ENCODE measurements at places on chromosomes 7 and 10. TPM values are rescaled to one million over a fixed set of nuclear protein-coding genes. Genes with fewer than 3 reads are reported as not detected.
A peak's percentile ranks its signal among the peaks of the same experiment; 100 is the strongest.

- DNase-seq, result peak; percentile 98
Measured at GRCh38 chr10:110918269-110918642, 724 bp downstream of the BBIP1 start.

FGFBP3 gene
- 0.16 TPM for total RNA-seq

CCL24 gene
- not detected for total RNA-seq

- no peak for DNase-seq
Measured at GRCh38 chr7:105079348-105079747, 65.3 kb downstream of the KMT2E start.

KCNMA1 gene
- 292 TPM for total RNA-seq

DNA sequence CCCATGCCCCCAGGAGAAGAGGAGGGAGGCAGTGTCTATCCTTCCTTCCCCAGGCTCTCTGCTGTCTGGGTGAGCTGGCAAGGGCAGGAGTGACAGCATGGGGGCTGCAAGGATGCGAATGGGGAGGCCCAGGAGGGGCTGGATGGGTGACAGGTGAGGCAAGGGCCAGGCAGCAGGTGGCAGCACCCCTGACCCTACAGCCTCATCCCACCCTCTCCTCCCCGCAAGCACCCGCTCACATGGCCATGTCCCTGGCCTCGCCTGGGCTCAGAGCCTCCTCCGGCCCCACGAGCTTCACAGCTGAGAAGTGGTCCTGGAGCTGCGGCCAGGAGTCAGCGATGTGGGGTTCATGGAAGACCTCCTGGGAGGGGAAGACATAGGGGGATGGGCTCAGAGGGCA is 5.4 kb downstream of the PLOD3 start:
- no peak for DNase-seq

DNA sequence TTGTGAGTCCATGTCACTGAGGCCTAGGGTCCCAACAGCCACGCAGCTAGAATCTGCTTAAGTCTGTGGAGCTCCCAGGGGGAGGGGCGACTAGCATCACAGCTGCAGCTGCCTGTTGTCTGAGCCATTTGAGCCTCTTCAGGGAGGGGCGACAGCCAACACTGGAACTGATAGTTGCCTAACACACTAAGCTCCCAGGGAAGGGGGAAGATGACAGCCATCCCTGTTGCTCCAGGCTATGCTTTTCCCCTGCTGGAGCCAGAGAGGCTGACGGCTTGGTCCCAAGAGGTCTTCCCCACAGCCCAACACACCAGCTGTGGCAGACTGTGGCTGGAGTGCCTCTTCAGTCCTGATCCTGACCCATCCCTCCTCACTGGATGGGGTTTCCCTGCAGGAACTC is 817.5 kb downstream of the NXPH1 start:
- no peak for DNase-seq

DNA sequence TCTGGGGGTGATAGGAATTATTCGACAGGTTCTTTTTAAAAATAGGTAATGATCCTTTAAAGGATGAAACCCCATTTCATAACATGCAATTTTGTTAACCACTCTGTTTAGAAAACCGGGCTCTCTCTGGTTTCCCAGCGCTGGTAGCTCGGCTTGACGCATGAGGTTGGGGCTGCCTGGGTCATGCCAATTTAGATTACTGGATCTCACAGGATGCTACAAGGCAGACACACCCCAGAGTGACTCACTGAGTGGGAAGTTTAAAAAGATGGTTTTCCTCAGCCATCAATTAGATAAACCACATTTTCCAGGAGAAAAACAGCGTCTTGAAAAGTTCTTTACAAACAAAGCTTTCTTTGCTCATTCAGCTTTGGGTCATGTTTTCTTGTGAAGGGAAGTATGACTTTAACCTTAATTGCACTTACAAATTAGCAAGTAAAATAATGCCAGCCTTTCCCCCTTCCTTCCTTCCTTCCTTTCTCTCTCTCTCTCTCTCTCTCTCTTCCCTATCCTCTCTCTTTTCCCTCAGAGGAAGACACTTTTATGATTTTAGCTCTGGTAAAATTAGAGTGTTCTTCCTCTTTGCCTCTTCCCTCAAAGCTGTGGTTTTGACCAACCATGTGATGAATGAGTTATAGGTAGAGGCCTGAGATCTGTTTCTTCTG is 99.8 kb downstream of the EPDR1 start:
- DNase-seq, result no peak

DNA sequence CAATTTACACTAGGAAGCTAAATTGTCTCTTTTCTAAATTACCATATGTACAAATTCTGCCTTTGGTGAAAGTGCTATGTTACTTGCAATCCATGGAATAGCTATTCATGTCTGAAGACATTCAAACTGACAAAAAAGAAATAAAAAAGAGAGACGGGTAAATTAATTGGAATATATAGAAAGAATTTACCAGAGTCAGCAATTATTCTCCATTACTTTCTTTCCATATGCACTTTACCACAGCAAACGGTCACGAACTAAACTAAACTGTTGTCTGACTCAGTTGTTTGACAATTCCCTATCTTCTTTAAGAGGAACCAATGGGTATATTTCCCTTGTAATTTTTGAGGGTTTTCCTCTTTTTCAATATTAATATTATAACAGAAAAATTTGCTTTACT is 85.7 kb downstream of the HOXA1 start:
- no peak for DNase-seq

ARL4A gene
- 38.0 TPM for total RNA-seq

SOSTDC1 gene
- total RNA-seq, result 8.7 TPM

THSD7A gene
- total RNA-seq, result 5.0 TPM

GRCh38 chr7:27359181-27360125 is 116.9 kb downstream of the EVX1 start:
- no peak for DNase-seq

RPEL1 gene
- total RNA-seq, result not detected

DNA sequence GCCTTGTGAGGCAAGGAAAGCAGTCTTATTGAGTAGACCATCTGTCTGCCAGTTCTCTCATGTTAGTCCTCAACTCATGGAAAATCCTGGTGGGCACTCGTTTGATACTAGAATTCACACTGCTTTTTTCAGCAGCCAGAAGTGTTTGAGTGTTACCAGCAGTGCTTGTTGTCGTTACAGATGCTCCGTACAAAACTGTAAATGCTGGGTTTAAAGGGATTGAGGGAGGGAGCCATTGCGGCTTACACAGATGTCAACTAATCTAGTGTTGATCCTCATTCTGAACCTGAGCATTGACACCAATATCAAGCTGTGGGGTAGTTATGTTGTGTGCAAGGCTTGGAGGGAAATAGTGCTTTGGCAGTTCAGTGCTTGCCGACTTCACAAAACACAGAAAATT is 348.6 kb downstream of the AUTS2 start:
- no peak for DNase-seq

SPDYE2 gene
- total RNA-seq, result not detected

DNA sequence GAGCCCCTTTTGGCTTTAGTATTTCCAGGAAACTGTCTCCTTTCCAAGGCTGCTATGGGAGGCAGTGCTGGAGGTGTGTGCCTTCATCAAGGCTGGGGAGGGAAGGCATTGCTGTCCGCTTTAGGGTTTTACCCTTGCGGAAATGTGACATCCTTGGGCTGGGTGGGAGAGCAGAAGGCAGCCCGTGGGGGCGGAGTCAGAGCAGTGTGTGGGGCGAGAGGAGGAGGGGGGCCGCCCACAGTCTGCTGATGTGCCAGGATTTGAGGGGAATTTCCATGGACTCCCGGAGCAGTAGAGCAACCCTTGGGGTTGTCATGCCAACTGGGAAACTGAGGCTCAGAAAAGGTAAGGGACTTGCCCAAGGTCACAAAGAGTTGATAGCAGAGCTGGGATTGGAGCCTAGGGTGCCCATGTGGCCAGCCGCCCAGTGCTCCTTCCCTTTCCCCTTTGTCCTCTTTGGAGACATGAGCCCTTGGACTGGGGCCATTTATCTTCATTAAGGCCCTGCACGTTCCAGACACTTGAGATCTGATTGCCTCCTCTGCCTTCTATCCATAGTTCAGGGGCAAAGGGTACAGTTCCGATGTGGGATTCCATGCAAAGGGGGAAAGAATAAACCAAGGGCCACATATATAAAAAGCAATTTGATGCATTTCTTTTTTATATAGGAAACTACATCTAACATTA is 22.2 kb downstream of the TSPAN15 start:
- peak; percentile 80 for DNase-seq

NCAPG2 gene
- total RNA-seq, result 3.0 TPM

DNA sequence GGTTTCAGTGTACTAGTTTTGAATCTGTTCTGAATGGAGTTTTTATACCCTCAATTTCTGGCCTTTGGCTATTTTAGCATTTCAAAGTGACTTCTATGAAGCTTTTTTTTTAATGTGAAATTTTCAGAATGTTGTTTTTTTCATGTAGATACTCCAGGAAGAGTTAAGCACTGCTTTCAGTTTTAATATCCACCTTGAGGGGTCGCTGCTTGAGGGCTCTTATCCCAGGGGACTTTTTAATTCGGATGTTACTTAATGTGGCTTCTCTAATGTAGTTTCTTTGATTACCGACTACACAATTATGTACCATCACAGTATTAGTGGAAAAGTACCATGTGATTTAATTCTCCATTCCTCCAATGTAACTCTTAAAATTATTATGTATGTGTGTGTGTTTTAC is 5.2 kb downstream of the IFIT5 start:
- DNase-seq, result no peak

- no peak for DNase-seq
Measured at GRCh38 chr7:44306606-44307005, 18.8 kb downstream of the CAMK2B start.

DNA sequence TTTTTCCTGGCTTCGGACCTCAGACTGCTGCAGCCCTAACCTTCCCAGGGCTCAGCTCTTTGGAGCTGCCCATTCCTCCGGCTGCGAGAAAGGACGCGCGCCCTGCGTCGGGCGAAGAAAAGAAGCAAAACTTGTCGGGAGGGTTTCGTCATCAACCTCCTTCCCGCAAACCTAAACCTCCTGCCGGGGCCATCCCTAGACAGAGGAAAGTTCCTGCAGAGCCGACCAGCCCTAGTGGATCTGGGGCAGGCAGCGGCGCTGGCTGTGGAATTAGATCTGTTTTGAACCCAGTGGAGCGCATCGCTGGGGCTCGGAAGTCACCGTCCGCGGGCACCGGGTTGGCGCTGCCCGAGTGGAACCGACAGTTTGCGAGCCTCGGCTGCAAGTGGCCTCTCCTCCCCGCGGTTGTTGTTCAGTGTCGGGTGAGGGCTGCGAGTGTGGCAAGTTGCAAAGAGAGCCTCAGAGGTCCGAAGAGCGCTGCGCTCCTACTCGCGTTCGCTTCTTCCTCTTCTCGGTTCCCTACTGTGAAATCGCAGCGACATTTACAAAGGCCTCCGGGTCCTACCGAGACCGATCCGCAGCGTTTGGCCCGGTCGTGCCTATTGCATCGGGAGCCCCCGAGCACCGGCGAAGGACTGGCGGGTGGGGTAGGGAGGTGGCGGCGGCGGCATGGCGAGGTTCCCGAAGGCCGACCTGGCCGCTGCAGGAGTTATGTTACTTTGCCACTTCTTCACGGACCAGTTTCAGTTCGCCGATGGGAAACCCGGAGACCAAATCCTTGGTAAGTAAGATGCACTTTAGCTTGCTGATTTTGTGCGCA is at the start of gene PLXDC2:
Gene PLXDC2, plus strand, starts transcription at position 22 of the 820 bp plus-strand sequence.
- peak; percentile 77 for DNase-seq

DNA sequence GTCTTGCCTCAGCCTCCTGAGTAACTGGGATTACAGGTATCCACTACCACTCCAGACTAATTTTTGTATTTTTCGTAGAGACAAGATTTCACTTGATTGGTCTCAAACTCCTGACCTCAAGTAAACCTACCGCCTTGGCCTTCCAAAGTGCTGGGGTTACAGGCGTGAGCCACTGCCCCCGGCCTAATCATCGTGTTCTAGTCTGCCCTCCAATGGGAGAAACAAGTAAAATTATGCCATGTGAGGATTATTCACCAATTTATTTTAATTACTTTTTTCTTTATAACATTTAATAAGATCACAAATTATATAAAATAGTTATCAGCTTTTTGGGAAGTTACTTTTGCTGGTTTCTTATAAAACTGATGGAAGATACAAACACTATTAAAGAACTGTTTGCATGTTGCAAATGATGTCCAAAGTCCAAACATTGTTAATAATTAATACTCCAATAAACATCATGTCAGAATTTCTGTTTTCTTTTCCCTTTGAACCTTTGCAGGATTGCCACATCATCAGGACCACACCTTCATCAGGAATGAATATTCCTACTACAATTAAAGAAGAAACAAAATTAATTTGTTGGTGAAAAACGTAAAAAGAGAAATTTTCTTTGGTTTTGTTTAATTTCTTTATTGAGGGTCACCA is 786 bp upstream of the AKR1C4 start:
- DNase-seq, result no peak

- DNase-seq, result no peak
Measured at GRCh38 chr10:59830601-59831259, 75.6 kb downstream of the CCDC6 start.

GRCh38 chr7:98641646-98642500 is 24.8 kb downstream of the NPTX2 start:
- no peak for DNase-seq

Data from sigmoid colon (tissue), 7 donors.